ENCODE measurements at places on chromosomes 13 and 19.

GRCh38 chr13:46552889-46553520 lies at the start of gene LRCH1:
LRCH1 (plus strand) TSS chr13:46553170; CDS start chr13:46553397, 227 bp downstream.
- DNase-seq, result peak; percentile 49

GRCh38 chr19:43332058-43332922 lies 21.2 kb upstream of the CD177 start:
- DNase-seq, result no peak

DNA sequence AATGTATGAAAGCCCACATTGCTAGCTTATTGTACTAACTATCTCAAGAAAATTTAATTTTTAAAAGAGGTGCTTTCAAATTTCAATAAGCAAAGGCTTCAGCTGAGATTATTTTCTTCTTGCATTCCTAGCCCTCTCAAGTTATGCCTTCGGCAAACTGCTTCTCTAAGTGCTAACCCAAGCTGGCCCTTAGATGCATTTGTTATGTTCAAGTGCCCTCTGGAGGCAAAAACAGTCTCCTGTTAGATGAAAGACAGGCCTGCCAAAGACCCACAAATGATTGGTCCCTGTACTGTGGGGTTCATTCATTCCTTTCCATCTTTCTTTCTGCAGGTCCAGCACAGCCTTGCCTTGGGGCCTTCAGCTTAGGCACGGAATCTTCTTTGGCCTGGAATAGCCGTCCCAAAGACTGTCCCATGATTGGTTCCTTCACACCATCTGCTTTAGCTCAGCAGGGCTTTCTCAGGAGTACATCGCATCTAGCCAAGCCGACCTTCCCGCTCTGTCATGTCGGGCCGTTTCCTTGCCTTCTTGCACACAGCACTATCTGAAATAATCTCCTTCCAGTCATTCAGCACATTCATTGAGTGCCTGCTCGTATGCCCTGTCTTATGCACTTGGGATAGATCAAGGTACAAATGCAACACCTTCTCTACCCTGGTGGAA lies 26.4 kb upstream of the TPTE2 start:
- no peak for DNase-seq

GRCh38 chr13:109593230-109593629 lies 193.2 kb downstream of the IRS2 start:
- DNase-seq, result no peak

- DNase-seq, result no peak
These were observed 33.6 kb upstream of the SLC10A2 start for GRCh38 chr13:103099722-103100293.

Measured in NCI-H774 (cell line).